ACHN (cell line): ENCODE measurements at places on chromosomes 16 and 17.

DNA sequence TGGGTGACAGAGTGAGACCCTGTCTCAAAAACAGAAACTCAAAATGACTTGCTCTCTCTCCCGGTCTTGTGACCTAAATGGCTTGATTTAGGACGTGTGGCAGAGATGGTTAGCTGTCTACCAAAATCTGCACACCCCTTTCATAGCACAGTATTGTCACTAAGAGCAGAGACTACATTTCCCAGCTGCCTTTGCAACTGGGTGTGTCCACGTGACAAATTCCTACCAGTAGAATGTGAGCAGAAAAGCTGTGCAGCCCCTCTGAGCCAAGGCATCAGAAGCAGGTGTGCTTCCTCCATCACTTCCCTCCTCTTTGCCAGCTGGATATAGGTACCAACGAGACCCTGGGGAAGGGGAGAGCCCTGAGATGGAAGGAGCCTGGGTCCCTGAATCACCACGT is 25.5 kb downstream of the GPR142 start:
- DNase-seq = no peak

DNA sequence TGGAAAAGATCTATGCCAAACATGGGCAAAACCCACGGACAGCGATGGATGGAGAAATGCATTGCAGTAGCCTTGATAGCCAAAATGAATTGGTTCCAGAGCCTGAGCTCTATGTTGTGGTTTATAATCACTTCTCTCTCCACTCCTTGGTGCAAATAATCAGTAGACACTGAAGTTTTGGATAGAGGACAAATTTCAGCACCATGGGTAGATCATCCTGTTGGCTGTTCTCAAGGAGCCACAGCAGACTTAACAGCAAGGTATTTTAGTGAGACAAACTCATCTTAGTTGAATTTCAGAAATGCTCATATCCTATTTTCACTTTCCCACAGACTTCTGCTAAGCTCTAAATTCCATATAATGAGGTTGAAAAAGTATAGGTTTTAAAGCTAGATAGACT is 88.3 kb upstream of the CCL1 start:
- no peak for DNase-seq

DNA sequence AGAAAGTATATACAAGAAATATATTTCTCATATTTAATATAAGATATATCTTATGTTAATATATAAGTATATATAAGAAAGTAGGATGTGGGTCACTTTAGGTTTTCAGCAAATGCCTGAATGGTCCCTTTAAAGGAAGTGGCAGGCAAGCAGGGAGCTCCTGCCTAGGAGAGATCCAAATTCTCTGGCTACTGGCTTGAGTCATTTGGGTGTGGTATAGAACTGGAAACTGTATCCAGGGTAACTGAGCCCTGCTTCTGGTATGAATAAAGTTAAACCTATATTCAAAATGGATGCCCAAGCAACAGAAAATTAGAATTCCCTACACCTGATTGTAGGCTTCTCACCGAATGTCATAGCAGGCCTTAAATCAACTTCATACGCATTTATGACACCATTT is 144.4 kb downstream of the ZNF18 start:
- DNase-seq = no peak

GRCh38 chr16:74732707-74733350 is 32.2 kb upstream of the MLKL start:
- no peak for DNase-seq

- DNase-seq = no peak
Observed at GRCh38 chr17:58487589-58488427, at the start of gene HSF5. Gene HSF5 (minus strand): TSS chr17:58488408. CDS start chr17:58488274, 134 bp downstream.

GRCh38 chr16:19131825-19132218 is 18.1 kb downstream of the ITPRIPL2 start:
- no peak for DNase-seq

DNA sequence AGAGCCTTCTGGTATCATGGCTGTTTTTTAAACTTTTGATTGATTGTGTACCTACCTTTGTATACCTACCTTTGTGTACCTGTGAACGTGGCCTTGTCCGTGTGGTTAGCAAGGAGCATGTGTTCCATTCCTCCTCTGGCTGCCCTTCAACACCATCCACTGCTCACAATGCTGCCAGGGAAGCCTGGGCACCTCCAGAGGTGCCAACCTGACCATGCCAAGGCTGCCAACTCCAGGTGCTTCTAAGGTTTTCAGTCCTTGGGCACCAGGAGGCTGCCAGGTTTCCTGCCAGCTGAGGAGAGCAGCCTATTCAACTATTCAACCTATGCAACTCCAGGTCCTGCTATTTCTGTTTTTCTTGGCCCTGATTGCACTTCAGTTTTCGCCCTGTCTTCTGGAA is 17.6 kb upstream of the ARL4D start:
- DNase-seq = no peak
